ENCODE measurements at places on chromosomes 1 and 21. TPM values are rescaled to one million over a fixed set of nuclear protein-coding genes. Genes with fewer than 3 reads are reported as not detected.

- DNase-seq, result no peak
These were observed 49.2 kb upstream of the COL24A1 start for GRCh38 chr1:86205741-86206140.

DNA sequence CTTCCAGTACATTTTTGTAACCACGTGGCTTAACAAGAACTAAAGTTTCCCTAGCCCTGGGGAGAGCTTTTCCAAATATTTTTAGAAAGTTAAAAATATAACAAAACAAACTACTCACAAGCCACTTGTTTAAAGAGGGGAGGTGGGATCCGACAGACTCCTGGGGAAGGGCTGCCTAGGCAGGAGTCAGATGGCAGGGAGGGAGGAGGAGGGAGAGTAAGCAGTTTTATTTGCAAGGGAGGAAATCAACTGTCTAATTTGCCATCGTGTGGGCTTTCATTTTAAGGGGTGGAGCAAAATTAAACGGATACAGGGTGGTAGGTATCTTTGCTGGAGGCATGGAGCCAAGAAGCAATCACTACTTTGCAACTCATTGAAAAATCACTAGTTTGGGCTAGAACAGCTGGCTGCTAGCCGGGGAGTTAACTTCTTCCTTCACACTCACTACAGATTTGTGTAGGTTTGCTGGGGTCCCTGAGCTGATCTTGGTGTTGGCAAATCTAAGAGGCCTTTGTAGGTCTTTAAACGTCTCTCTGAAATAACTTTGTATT lies 8.8 kb downstream of the BARHL2 start:
- DNase-seq, result no peak

- no peak for DNase-seq
These were observed 12.6 kb upstream of the OR6N2 start for GRCh38 chr1:158793604-158794003.

DNA sequence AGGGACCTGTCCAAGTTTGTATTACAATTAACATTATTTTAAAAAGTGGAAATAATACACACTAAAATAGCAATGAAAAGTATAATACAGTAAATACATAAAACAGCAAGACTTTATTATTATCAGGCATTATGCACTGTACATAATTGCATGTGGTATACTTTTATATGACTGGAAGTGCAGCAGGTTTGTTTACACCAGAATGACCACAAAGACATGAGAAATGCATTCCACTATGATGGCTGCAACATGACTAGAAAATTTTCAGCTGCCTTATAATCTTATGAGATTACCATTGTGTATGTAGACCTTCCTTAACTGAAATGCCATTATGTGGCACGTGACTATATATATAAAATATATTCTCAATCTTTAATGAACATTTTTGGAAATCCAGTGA lies 1699.6 kb downstream of the KCNT2 start:
- no peak for DNase-seq

DNA sequence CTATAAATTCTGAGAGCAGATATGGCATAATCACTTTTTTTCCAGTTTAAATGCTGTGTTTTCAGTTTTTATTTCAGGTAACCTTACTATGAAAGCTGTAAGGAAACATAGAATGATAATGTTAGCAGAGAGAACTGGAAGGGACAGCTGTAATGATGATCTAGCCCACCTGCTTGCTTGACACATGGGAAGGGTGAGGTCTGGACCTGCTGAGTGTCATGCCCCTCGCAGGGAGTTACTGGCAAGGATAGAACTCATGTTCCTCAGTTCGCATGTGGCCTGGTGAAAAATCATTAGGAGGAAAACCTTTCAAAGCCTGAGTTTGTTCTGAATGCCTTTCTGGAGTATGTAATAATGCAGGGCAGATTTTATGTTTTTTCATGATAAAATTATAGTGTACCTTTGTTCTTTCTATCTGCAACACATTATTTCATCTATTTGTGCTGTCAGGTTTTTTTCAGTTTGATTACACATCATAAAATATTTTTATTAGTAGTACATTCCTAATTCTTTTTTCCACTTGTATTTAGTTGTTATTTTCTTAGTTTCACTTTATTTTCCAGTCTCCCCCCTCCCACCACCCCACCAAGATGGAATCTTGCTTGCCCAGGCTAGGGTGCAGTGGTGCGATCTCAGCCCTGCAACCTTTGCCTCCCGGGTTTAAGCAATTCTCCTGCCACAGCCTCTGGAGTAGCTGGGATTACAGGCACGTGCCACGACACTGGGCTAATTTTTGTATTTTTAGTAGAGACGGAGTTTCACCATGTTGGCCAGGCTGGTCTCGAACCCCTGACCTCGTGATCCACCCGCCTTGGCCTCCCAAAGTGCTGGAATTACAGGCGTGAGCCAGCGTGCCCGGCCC lies 8.0 kb downstream of the DDI2 start:
- DNase-seq, result no peak

Gene AADACL4
- total RNA-seq, result not detected

- no peak for DNase-seq
These were observed 12.7 kb downstream of the C1QB start for GRCh38 chr1:22665752-22666151.

Gene PROX1
- 30.2 TPM for total RNA-seq

- DNase-seq, result peak; percentile 5
These were observed 98.5 kb downstream of the ATF6 start for GRCh38 chr1:161864577-161864976.

GRCh38 chr1:18319099-18319498 lies 161.6 kb upstream of the KLHDC7A start:
- no peak for DNase-seq

DNA sequence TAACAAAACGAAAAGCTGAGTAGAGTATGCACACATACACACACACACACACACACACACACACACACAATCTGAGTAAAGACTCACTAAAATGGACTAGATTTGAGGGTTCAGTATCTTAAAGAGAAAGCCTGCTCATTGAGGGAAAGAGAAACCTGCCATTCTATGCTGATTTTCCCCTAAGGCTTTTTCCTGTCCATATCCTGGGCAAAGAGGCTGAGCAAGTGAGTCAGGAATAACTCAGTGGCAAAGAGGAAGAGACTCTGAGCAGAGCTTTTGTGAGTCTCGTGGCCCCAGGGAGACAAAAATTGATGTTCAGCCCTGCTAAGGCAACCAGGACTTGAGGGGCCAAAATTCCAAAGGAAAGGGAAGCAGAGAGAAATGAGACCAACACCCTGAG lies 37.3 kb upstream of the RUNX1 start:
- no peak for DNase-seq

DNA sequence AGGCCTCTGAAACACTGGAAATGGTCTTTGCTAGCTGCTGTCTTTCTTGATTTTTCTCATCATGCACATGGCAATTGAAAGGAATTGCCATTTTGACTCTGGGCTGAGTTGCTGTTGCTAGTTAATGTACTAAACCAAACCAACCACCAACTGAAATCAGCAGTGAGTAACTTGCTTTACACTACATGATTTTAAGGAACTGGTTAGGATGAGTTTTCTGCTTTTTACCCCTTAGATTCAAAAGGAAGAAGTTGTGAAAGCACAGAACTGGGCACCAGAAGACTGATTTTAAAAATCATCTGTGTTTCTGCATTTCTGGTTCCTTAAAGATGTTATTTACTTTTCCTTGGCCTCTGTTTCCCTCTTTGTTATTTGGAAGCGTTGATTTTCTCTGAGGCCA lies 361.9 kb downstream of the HLX start:
- DNase-seq, result no peak

DNA sequence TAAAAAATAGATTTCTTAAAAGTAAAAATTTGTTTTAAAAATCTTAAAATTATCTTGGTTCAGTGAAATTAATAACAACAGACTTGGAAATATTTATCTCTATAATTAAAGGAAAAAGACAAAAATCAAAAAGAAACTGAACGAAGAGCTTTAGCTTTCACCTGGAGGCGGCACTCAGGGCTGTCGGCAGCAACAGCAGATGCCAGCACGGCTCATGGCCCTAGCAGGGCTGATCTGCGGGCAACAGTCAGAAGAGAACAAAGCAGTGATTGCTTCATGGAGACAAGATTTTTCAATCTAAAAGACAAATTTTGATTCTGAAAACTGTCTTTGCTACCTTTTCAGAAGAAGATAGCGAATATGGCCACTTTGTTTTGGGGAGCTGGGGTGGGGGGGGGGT lies 22.6 kb downstream of the UBE2G2 start:
- no peak for DNase-seq

DNA sequence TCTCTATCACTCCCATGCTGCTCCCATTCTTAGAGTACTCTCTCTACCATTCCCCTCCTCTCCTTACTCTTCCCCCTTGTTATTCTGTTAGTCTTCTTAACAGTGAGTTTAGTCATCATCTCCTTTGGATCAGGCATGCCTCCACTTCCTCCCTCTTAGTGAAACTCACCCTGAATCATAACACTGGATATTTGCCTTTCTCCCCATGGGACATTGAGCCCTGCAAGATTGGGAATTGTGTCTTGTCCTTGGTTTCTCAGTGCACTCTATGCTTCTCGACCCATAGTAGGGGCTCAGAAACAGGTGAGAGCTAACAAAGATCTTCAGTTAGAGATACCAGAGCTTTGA lies 68.3 kb upstream of the GCLM start:
- no peak for DNase-seq

DNA sequence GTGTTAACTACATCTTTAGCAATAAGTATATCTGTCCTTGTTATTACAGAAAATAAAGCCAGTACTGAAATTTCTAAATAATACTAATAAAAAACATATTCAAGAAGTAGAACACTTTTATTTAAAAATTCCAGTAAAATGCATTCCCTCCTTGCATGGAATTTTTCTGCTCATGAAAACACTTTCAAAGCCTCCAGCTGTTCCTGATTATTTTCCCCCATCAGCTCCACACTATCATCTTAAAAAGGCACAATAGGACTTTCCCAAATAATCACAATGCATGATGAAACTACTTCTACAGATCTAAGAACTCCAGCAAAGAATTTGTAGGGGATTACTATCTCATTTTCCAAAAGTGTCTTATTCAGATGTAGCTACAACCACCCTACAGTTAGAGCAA lies 162.6 kb upstream of the USP25 start:
- no peak for DNase-seq

- no peak for DNase-seq
These were observed 228.1 kb downstream of the OMA1 start for GRCh38 chr1:58318157-58319005.

DNA sequence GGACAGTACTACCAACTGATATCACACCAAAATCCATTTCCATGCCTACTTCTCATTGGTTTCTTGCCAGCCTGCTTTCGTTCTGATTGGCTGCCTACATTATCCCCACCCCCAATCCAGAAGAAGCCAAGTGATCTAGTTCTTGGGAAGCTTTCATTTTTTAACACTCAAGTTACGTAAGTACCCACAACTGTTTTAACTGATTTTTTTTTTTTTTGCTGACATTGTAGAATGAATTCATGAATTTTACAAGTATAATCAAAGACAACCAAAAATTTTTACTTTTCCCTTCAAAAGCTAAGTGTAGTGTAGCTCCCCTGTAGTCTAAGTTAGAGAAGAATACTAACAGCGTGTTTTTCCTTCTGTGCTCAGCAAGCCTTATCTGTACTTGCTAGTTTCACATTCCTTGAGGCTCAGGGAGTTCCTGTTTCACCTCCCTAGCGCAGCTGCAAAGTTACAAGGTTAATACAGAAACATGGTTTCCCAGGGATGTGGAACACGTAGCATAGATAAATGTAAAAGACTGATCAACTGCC lies at the start of gene SLC9C2:
SLC9C2 (minus strand) TSS at position 17 of the 536 bp plus-strand sequence. CDS start 1,296 bp downstream, outside the sequence.
- no peak for DNase-seq

Gene RPE65
- total RNA-seq, result not detected

GRCh38 chr1:226111883-226112261 lies 49.4 kb downstream of the H3-3A start:
- DNase-seq, result no peak

Data from HepG2 (cell line).